NCI-H2081 treated with DMSO at 0.1 percent for 48 hours (cell line): ENCODE measurements at places on chromosomes 11 and 22.
A peak's percentile ranks its signal among the peaks of the same experiment; 100 is the strongest.

DNA sequence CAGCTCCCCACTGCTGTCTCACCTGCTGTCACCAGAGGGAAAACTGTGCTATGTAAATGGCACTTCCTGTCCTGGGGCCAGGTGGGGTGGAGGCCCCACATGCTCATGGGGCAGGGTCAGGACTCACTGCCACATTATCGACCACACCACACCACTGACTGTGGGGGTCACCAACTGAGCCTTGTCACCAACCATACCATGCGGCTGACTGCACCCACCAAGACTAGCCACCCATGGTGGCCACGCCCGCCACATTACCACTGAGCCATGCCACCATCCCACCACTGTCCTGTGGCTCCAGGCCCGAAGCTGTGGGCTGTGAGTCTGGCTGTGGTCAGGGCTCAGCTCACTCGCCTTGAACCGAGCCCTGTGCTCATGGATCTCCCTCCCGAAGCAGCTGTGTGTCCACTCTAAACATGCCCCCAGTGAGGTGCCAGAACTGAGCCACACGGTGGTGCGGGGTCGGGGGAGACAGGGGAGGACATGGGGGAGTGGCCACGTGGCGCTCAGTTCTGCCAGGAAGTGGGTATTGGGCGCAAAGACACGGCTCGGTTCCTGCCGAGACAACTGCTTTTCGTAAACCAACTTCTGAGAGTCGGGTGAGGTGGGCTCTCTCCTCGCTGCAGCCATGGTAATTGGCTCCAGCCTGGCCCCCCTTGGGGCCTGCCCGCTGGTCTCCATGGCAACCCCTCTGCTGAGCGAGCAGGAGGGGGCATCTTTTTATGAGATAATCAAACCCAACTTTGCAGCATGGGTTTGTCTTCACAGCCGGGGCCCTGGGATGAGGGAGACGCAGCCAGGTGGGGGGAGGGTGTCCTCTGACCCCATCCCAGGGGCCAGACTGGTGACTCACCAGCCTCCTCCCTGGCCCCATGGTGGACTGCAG, 23.2 kb downstream of the RTN4R start:
- DNase-seq: no peak

DNA sequence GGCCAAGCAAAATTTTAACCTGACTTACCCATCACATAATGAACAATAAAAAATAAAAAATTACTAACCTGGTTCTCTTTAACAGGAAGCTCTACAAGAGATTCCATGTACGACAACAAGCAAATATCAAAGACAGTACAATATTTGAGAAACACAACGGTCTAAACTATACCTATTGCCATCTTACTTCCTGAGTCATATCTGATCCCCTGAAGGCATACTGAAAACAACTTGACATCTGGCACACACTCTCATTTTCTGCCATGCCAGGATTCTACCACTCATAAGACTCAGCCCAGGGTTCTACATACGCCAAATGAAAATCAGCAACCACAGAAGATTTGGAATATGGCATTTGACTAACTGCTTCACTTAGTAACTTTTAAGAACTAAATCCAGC, 13.8 kb downstream of the DENND5A start:
- DNase-seq: no peak

DNA sequence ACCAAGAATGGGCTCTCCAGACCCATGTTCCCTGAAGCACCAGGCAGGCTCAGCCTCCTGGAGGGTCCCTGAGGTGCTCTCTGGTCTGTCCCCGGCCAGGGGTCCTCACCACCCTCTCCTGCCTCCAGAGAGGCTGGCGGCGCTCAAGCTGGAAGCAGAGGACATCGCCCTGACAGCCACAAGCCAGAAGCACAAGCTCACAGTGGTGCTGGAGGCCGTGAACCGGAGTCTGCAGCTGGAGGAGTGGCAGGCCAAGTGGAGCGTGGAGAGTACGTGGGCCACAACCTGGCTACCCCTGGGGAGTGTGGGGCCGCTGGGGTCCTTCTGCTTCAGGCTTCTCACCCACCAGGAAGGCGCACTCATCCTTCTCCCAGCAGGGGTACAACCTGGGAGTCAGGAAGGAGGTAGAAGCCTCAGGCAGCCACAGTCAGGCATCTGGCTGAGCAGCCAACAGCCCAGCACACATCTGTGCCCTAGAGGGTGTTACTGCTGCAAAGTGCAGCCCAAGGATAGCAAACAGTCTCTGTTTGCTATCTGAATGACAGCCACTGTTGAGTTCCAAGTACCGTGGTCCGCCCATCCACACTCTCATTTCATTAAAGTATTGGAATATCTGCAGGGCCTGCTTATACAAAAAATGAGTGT, 8.4 kb downstream of the PARVG start:
- no peak for DNase-seq

- no peak for DNase-seq
These were observed 1388.7 kb downstream of the BRD1 start for GRCh38 chr22:48438800-48439559.

DNA sequence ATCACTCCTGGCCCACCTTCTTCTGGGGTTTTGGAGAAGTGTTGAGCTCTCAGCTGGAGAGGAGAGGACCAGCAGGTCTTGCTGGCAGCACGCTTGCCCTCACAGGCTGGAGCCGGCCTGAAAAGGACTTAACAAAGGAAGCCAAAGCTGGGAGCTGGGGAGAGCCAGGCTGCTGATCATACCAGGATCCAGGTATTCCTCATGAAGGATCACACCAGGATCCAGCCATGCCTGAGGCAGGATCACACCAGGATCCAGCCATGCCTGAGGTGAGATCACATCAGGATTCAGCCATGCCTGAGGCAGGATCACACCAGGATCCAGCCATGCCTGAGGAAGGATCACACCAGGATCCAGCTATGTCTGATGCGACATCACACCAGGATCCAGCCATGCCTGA, 17.0 kb downstream of the MRGPRD start:
- DNase-seq: no peak

- no peak for DNase-seq
These were observed 106.4 kb downstream of the SERGEF start for GRCh38 chr11:17906436-17906835.

DNA sequence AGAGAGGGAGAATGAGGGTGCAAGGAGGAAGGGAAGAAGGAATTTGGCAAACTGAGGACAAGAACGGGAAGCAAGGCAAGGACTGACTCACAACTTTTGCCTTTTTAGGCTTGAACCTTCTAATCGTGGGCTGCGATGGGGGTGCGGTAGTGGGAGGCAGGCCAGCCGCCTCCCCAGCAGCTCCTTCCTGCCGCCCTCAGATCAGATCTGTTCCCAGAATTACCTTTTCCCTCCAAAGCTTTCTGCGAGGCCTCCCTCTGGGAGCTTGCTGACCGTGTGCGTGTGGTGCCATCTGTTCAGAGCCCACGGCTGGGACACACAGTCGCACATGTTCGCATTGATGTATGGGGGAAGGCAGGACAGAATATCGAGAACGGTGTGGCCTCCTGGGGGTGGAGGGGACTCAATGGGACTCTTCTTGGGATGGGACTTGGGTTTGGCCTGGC, 86.9 kb upstream of the PARVA start:
- DNase-seq: no peak

DNA sequence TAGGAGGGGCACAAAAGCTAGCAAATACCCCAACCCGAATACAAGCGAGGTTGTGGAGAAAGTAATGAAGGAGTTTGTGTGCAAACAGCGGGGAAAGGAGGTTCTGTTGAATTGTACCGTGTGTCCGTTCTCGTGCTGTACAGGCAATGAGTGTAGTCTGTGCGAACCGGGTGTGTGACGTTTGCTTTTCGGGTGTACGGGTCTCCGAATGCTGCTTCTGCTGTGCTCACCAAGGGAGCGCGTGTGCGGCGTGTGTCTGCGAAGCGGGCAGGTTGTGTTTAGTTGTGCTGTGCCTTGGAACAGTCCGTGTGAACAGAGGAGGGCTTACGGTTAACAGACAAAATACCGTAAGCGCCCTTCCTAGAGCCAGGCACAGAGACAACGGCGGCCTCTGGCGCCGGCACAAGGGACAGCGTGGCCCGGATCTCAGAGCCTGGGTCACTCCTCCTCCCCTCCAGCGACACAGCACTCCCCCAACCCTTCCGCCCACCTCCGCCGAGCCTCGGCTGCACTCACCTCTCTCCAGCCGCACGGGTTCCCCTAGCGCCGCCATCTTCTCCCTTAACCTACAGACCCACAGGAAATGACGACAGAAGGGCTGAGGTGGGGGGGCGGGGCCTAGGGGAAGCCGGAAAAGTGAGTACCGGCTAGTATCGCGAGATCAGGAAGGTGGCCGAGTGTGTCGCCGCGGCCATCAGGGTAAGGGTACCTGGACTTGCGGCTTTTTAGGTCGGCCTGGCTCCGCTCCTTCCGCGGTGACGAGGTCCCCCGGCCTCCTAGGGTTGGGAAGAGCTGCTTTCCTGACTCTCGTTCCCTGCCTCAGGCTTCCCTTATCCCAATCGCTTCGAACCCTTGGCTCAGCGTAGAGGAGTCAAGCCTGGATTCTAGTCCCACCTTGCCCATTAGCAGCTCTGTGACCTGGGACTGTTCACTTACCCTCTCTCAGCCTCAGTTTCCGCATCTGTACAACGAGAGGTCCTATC, at the start of gene LIN7C:
Gene LIN7C, minus strand, starts transcription at position 570 of the 983 bp plus-strand sequence. Its CDS starts 17 bp downstream, at position 553.
- DNase-seq: peak; percentile 85

GRCh38 chr11:104339380-104339831, 175.5 kb upstream of the PDGFD start:
- no peak for DNase-seq

- no peak for DNase-seq
These were observed 2.8 kb downstream of the SIAE start for GRCh38 chr11:124670732-124671131.

GRCh38 chr11:114192841-114193389, 103.3 kb upstream of the NNMT start:
- DNase-seq: no peak

GRCh38 chr22:20430720-20431510, 6.7 kb downstream of the SCARF2 start:
- no peak for DNase-seq

DNA sequence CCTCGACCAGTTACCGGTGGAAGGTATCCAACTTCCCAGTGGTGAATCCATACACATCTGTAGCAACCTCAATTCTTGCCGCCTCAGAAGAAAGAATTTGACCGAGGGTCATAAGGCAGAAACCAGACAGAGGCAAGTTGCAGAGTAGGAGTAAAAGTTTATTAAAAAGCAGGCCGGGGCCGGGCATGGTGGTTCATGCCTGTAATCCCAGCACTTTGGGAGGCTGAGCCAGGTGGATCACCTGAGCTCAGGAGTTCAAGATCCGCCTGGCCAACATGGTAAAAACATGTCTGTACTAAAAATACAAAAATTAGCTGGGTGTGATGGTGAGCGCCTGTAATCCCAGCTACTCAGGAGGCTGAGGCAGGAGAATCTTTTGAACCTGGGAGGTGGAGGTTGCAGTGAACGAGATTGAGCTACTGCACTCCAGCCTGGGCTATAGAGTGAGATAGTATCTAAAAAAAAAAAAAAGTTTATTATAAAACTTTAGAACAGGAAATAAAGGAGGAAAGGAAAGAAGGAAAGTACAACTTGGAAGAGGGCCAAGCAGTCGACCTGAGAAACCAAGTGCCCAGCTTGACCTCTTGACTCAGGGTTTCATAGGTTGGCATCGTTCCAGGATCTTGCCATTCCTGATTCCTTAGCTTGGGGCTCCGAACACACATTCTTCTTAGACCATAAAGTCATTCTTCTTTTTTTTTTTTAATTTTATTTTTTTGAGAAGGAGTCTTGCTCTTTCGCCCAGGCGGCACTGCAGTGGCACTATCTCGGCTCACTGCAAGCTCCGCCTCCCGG, 27.8 kb downstream of the RGL4 start:
- no peak for DNase-seq

GRCh38 chr11:120830085-120830620, 193.7 kb upstream of the TBCEL start:
- DNase-seq: no peak

DNA sequence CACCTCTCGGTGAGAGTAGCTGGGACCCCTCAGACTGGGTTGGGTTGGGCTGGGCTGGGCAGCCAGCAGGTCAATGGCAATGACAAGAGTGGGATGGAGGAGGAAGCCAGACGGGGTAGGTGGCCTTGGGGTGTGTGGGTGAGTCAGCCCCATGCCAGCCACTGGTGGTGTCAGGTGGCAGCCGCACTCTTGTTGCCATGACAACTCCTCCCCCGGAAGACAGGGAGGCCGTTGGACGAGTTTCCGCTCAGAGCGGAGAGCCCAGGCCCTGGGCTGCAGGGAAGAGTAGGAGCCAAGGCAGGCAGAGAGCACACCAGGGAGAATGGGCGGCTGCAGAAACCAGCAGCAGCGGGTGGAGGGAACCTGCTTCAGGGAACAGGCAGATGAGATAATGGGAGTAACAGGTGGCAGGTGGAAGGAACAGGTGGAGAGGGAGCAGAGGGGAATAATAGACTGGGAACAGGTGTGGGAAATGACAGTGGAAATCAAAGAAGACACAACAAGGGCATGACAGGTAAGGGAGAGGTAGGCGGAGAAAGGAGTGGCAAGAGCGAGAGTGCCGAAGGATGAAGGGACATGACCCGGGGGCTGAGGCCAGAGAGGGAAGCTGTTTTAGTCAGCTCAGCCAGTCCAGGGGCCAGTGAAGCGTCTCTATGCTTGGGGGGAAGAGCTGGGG, 8.7 kb downstream of the SPTBN2 start:
- DNase-seq: peak; percentile 68

GRCh38 chr11:62044639-62045121, 77.2 kb upstream of the FTH1 start:
- no peak for DNase-seq

GRCh38 chr11:128620309-128621100, 33.1 kb upstream of the ETS1 start:
- no peak for DNase-seq

DNA sequence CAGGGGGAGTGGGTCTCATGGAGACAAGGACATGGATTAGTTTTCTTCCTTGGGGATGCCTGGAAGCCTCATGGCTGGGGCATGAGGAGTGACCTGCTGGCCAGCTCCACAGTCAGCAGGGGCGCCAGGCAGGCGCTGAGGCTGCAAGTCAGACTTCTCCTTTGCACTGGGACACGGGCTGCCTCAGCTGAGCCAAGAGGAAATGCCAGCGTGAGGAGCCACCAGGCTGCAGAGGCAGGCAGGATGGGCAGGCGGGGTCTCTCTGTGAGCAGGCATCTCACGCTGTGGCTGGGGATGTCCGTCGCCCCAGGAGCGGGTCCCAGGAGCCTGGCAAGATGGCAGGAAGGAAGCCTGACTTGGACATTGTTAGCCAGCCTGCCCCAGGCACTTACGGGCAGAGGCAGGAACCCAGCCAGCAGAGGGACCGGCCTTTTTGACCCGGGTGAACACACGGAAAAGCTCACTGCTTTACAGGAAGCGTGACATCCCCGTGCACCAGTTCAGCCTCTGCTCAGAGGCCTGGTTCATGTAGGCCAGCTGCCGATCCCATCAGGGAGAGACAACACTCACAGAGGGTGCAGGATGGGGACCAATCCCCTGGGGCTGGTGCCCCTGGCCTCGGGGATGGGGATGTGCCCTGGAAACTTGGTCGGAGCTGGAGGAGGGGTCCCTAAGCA, 10.2 kb downstream of the GNB1L start:
- no peak for DNase-seq

DNA sequence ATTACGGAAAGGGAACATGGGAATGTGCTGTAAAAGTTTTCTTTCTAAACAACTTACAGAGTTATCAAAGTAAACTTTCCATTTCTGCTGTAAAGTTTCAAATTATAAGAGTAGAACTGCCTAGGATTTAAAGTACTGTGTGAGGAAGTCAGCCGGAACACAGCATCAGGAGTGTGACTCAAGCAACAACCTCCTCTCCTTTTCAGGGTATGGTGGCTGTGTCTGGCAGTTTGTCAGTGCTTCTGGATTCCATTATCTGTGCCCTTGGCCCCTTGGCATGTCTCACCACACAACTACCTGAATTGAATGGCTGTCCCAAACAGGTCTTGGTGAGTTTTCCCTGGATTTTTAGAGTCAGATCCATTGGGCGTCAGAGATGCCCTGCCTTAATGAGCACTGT, 6.9 kb upstream of the TOM1 start:
- DNase-seq: no peak
